ENCODE measurements at places on chromosomes 1 and 21. TPM values are rescaled to one million over a fixed set of nuclear protein-coding genes. Genes with fewer than 3 reads are reported as not detected.

- DNase-seq = no peak
Measured at GRCh38 chr1:8649027-8649426, 168.4 kb downstream of the RERE start.

GRCh38 chr1:30009720-30010119 is 713.7 kb downstream of the MATN1 start:
- no peak for DNase-seq

- no peak for DNase-seq
Measured at GRCh38 chr1:50603274-50604271, 180.3 kb upstream of the DMRTA2 start.

DNA sequence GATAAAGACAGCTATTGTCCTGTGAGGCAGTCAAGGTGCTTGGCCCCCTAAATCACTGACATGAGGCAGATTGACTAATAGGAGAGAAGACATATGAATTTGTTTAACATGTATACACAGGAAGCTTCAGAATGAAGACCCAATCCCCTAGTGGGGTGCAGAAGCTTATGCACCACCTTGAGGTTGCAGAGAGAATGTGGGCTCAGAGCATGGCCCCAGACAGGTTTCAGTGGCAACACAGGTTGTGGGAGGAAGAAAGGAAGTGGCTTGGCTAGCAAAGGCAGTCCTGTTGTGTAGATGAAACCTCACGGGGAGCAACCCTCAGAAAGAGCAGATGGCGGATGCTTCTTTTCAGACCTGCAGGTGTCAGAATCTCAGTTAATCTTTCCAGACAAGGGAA is 37.0 kb upstream of the PARP1 start:
- no peak for DNase-seq

- DNase-seq = no peak
Measured at GRCh38 chr1:172578586-172578985, 45.6 kb downstream of the SUCO start.

DNA sequence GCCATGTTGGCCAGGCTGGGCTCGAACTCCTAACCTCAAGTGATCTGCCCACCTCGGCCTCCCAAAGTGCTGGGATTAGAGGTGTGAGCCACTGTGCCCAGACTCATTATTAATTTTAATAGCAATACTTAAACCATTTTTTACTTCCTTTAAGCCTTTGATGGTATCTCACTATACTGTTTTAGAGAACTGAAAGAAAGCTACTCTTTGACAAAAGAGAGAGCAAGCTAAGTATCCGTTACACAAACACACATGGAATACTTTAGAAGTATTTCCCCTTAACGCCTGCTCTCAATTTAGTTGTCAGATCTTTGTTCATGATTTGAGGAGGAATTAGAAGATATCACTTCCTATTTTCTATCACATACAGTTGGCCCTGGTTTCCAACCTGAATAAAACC is 189.4 kb downstream of the COP1 start:
- no peak for DNase-seq

GRCh38 chr21:41751611-41752011 is 15.2 kb downstream of the RIPK4 start:
- DNase-seq = no peak

DNA sequence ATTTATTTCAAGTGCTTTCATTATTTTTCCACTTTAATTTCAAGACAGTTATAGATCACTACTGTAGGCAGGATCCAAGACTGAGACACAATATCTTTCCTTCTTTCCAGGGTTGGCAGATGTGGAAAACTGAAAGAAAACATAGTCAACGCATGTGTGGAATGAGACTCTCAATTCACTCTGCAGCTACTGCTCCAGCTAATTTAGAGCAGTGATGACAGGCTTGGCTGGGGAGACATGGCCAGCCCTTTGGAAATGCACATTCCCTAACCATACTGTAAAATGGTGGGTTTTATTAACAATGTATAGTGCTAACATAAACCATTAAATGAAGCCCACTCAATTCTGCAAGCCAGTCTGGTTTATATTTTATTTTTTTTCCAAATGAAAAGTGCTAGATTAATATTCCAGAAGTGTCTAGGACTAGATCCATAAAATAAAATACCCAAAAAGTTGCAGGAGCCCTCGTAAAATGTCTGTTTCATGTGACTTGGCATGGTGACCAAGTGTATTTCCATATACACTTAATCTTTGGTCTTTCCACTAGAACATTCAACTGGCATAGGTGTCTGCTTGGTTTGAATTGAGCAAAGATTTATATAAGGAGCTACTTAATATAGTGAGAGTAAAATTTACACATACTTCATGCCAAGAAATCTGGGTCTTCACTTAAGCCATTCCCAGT is 32.9 kb downstream of the COL11A1 start:
- no peak for DNase-seq

DNA sequence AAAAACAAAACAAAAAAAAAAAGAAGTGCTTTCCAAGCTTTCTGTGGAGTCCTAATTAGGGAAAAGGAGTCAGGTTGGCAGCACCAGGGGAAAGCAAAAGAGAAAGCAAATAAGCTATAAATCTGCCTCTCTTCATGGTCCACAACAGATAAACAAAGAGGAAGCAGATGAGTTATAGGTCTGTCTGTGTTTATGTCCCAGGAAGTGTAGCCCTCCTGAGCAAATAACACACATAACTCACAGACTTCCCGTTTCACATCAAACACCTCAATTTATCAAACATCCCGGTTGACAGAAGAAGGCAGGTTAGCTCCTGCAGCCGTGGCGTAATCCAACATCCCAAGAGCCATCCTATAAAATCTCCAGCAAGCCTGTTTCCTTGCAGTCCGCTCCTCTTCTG is 5.6 kb upstream of the SLC2A5 start:
- no peak for DNase-seq

DNA sequence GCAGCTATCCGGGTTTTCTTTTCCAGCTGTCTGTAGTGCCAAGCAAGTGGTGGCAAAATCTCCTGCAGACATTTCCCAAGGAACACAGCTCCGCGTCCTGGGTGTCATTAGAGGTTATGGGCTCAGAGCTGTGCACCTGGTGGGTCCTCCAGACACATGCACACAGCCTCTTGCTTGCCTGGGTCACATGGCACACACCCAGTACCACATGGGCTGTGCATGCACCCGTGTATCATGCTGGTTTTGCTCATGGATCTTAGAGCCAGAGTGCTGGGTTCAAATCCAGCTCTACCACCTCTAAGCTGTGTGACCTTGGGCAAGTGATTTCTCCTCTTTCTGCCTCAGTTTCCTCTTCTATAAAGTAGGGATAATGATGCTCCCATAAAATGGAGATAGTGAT is 61.7 kb downstream of the ALPL start:
- peak; percentile 14 for DNase-seq

GRCh38 chr1:47618830-47619229 is 181.0 kb downstream of the FOXD2 start:
- no peak for DNase-seq

DNA sequence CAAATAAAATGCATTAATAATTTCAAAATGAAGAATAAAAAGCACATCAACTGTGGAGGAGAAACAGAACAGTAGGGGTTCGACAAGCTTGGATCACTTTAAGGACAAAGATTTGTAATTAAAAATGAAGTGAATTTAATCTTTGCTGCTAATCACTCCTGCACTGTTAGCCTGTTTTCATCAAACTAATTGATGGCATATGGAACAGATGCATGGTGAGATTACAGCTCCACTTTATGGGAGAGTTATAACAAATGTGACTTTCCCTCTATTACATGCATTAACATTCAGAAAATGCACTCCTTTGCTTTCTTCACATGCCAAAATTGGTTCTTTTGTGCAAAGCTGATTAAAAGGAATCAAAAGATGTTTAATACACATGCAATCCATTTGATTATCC is 207.2 kb upstream of the C21orf91 start:
- DNase-seq = no peak

GRCh38 chr1:16888860-16889816 is 6.6 kb upstream of the RNU1-2 start:
- peak; percentile 86 for DNase-seq

COL16A1 gene
- total RNA-seq = 40.6 TPM

RIMKLA gene
- total RNA-seq = 6.2 TPM

ECE1 gene
- 158 TPM for total RNA-seq

GNAT2 gene
- total RNA-seq = not detected

C1orf185 gene
- total RNA-seq = not detected

Data from right cardiac atrium (tissue), 5 donors.